GM12864 (cell line): ENCODE measurements at places on chromosomes 11 and 22.

- DNase-seq = no peak
Measured at GRCh38 chr11:103949781-103950180, 86.7 kb upstream of the DDI1 start.

DNA sequence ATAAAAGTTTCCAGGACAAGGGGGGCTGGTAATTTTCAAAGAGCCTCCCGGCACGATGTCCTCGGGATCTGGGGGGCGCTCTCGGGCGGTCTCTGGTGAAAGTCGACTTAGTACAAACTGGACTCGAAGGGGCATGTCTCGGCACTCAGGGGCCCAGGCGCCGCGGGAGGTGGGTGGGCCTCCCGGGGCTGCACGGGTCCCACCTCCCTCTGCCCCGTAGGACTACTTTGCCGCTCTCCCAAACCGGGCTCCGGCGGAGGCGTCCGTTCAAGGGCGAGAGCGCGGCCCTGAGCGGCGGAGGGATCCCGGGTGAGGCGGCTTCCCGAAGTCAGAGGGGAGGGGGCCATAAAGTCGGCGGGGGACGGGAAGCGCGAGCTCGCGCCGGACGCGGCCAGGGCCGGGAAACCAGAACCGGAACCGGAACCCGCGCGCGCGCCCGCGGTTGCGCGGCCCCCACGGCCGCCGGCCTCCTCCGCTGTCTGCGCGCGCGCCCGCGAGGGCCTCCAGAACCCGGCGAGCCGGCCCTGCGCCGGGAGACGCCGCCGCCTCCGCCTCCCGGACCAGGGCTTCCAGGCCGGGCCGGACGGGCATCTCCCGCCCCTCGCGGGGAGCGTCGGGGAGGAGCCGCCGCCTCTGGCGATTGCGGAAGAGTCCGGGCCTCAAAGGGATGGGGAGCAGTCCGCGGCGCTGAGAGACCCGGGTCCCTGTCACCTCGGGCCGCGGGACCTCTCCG is at the start of gene ARHGEF12:
TSS of gene ARHGEF12 (plus strand) at position 506 of the 733 bp plus-strand sequence. CDS start 831 bp downstream, outside the sequence.
- peak; percentile 78 for DNase-seq

DNA sequence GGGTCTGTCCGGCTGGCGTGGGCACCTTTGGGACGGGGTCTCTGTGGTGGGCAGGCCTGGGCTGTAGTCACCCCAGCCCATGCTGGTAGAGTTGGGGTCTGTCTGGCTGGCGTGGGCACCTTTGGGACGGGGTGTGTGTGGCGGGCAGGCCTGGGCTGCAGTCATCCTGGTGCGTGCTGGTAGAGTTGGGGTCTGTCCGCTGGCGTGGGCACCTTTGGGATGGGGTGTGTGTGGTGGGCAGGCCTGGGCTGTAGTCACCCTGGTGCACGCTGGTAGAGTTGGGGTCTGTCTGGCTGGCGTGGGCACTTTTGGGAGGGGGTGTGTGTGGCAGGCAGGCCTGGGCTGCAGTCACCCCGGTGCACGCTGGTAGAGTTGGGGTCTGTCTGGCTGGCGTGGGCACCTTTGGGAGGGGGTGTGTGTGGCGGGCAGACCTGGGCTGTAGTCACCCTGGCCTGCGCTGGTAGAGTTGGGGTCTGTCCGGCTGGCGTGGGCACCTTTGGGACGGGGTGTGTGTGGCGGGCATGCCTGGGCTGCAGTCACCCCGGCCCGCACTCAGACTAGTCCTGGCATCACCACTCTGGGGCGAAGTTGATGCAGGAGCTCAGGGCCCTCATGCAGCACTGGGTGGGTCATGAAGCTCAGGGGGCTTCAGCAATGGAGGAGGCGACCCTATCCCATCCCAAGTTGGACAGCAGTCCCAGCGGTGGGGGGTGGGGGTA is 19.3 kb downstream of the PRR33 start:
- DNase-seq = no peak

GRCh38 chr11:100908746-100909145 is 220.9 kb downstream of the PGR start:
- DNase-seq = no peak

GRCh38 chr11:72040491-72041363 is 39.6 kb downstream of the NUMA1 start:
- DNase-seq = peak; percentile 22

GRCh38 chr22:39949964-39950737 is 10.0 kb upstream of the TMA7B start:
- DNase-seq = no peak

DNA sequence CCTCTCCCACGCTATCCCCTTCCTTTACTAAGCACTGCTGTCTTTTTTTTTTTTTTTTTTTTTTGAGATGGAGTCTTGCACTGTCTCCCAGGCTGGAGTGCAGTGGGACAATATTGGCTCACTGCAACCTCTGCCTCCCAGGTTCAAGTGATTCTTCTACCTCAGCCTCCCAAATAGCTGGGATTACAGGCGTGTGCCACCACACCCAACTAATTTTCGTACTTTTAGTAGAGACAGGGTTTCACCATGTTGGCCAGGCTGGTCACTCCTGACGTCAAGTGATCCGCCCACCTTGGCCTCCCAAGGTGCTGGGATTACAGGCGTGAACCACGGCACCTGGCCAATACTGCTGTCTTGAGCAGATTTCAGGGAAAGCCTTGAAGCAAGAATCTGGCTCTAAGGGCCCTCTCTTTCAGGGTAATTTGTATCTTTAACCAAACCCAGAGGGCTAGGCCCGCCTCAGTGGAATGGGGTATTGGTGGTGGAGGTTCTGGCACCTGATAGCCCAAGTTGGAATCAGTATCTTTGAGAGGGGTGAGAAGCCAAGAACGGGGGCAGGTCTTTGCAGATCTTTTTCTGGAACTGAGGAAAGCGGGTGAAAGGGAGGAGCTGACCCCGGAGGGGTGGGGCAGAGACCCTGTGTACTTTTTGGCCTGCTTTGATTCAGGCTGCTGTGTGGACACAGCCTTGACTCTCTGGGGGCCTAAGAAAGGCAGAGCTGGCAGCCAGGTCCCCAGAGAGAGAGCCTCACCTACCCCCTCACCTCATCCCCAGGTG is 37.0 kb downstream of the TRIOBP start:
- no peak for DNase-seq

DNA sequence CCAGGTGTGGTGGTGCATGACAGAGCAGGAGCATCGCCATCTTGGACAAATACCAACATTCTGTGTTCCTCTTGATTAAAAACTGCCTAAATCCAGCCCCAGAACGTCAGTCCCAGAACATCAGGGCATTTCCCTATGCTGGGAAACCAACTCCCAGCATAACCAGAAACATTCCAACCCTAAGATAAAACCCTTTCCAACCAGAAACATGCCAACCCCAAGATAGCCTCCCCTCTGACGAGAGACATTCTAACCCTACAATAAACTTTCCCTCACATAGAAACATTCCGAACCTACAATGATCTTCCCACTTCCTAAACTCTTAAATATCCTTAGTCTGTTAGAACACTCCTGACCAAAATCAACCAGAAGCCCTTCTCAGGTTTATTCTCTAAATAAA is 11.6 kb downstream of the PLAAT4 start:
- DNase-seq = no peak

DNA sequence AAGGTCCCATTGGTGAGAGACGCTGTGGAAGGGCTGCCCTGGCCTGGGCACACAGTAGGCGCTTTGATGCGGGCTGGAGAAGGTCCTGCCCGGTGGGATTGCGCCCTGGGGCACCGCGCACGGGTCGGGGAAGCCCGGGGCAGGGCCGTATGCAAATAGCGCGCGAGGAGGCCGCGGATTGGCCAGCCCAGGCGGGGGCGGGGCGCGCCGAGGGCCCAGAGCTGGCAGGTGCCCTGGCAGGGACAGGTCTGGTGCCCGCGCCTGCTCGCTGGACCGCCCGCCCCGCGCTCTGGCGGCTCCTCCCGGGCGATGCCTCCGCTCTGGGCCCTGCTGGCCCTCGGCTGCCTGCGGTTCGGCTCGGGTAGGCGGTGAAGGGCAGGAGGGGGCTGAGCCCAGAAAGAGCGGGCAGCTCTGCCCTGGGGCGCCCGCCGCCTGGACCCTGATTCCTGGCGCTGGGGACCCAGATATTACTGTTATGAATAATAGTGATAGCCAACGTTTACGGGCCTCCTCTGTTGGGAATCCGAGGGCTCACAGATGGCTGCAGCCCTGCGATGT is at the start of gene UPK3A:
TSS of gene UPK3A (plus strand) at position 245 of the 558 bp plus-strand sequence. CDS start at position 310, 65 bp downstream.
- DNase-seq = no peak

GRCh38 chr11:63901660-63902059 is 15.3 kb downstream of the RCOR2 start:
- no peak for DNase-seq

GRCh38 chr22:36330127-36330526 is 57.6 kb downstream of the MYH9 start:
- DNase-seq = no peak

GRCh38 chr11:67370351-67371076 is 2.9 kb downstream of the CLCF1 start:
- no peak for DNase-seq

GRCh38 chr11:27968461-27968860 is 139.5 kb downstream of the KIF18A start:
- DNase-seq = no peak

DNA sequence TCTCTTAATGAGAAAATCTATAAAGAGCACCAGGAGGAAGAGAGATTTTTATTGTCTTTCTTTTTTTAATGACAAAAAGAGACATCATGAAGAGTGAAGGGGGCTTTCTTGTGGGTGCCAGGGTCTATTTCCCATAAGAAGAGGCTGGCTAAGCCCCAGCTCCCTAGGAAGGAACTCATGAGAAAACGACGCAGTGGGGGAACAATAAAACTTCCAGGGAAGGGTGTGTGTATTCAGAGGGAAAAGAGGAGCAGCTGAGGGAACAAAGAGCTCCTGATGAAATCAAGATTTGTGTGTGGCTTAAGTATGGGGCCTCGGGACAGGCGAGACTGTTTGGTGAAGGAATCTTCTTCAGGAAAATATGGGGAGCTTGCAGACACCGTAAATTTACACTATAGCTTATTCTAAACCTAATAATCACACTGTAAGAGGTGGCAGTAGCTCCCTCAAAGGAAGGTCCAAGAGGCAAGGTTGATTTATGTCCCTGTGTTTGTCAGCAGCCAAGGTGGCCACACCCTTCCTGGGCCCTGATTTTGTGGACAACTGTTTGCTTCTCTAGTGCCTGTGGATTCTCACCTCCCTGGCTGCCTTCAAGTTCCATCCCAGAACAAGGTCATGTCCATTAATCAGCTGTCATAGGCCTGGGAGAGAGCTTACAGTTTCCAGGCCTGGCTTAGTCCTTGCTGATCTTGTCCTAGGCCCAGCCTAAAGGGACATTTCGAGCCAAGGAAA is 615.7 kb downstream of the INSC start:
- no peak for DNase-seq

- no peak for DNase-seq
Measured at GRCh38 chr11:114080219-114080618, 20.7 kb downstream of the ZBTB16 start.

- DNase-seq = no peak
Measured at GRCh38 chr11:117289795-117290194, 1.4 kb upstream of the BACE1-AS start.

DNA sequence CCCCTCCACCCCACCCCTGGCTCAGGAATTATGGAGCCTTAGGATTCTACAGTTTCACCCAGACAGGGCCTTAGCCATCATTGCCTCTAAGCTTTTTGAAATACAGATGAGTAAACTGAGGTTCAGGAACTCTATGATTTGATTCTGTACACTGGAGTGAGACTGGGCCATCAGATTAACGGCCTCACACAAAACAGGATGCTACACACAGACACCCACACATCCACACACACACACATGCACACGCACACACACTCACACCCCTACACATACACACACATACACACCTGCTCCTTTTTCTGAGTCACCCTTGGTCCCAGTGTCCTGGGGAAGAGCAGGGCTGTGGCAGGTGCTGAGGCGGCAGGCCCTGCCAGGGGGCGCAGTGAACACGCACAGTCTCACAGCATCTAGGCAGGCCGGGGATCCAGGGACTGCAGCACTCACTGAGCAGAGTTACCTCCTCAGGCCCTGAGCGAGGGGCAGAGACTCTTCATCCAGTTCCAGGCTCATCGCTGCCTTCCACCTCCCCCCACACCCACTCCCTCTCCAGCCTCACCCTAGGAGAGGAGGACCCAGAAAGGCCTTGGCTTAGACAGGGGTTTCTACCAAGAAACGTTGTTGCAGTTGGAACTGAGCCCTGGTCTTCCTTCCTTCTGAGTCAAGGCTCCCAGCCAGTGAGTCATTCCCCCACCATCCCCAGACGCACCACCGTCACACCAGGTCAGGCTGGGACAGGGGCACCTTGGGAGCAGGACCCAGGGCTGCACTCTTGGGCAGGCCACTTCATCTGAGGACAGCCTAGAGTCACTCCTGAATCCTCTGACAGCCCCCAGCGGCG is 89.8 kb upstream of the PARVA start:
- no peak for DNase-seq

DNA sequence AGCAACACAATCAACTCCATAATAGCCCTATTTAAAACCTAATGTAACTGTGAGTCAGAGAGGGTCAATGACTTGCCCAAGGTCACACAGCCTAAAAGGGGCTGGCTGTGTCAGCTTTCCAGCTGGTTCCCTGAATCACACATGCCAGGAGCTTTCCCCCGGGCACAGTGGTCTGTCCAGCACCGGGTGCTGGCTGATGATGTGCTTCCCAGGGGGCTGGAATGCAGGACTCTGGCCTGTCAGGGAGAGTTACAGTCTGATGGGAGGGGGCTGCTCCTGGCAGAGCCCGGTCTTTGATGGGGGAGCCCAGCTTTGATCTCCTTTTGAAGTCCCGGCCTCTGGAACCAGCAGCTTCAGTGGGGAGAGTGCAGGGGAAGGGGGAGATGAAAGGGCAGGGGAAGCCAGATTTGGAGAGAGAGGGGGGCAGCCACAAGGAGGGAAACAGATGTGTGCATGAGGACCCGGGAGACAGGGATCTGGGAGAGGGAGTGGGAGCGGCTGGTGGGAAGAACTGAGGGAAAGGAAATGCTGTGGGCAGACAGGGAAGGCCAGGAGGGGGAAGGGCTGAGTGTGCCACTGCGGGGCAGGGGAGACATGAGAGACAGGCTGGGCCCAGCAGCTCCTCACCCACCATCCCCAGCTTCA is 102.7 kb downstream of the NECTIN1 start:
- no peak for DNase-seq

DNA sequence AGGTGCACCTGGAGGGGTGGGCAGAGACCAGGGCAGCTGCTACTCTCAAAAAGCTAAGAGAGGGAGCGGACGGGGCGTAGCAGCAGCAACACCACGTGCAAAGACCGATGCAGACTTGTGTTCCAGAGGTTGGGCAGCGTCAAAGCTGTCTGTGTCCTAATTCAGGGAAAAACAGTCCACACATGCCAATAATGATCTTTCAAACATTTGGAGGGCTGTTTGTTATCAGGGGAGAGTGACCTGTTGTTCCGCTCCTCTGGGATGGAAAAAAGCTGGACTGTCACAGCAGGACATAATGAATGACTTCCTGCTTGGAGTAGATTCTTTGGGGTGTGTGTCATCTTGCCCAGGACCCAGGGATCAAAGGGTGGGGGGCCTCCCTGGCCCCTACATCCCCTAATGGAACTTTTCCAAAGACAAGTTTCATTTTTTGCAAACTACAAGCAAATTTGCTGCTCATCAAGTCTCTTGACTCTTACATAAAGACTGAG is 6.2 kb upstream of the FBLN1 start:
- DNase-seq = no peak
